ENCODE measurements at places on chromosomes 5 and 9.

DNA sequence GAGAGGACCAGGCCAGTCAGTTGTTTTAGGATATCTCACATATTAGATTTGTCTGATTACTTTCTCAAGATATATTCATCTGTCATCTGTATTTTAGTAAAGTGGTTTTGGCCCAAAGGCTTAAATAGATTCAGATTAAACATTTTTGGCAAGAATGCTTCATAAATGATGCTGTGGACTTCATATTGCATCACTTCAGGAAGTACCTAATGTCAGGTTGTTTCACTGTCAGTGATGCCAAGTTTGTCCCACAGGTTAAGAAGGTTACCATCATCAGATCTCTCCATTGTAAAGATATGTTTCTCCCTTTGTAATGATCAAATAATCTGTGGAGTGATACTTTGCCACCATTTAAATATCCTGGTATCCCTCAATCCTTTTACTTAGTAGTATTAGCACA is 37.3 kb downstream of the ERCC6L2 start:
- DNase-seq = no peak

DNA sequence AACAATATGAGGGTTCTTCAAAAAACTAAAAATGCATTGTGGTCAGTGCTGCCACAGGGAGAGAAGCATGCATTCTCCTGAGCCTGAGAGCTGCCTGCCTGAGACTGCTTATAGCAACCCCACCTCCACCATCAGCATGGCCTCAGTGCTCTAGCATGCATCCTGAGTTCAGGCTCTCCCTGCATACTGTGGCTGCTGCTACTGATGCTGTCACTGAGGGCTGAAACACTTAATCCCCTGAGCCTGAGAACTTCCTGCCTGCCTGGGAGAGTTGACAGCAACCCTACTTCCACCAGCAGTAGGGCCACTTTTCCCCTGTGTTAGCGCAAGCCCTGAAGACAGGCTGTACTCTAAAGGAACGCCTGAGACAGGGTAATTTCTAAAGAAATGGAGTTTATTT is 206.0 kb downstream of the FBXO4 start:
- DNase-seq = no peak

- DNase-seq = no peak
Measured at GRCh38 chr9:1759771-1760300, 255.3 kb upstream of the SMARCA2 start.

GRCh38 chr9:102950346-102950745 is 44.8 kb upstream of the CYLC2 start:
- no peak for DNase-seq

GRCh38 chr5:143118222-143118621 is 285.3 kb downstream of the NR3C1 start:
- no peak for DNase-seq

DNA sequence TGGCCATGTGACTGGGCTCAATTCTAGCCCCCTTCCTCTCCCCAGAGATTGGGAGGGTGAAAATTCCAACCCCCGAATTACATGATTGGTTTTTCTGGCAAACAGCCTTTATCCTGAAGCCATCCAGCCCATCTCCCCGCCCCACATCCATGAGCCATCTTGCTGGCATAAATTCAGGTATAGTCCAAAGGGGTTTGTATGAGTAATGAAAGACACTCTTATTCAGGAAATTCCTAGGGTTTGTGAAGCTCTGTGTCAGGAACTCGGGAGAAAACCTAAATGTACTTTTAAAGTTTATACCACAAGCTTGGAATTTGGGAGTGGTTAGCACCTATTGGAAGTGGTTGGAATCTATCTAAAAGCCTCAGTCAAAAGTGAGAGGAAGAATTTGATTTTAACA is 80.6 kb upstream of the SIMC1 start:
- DNase-seq = peak; percentile 85

DNA sequence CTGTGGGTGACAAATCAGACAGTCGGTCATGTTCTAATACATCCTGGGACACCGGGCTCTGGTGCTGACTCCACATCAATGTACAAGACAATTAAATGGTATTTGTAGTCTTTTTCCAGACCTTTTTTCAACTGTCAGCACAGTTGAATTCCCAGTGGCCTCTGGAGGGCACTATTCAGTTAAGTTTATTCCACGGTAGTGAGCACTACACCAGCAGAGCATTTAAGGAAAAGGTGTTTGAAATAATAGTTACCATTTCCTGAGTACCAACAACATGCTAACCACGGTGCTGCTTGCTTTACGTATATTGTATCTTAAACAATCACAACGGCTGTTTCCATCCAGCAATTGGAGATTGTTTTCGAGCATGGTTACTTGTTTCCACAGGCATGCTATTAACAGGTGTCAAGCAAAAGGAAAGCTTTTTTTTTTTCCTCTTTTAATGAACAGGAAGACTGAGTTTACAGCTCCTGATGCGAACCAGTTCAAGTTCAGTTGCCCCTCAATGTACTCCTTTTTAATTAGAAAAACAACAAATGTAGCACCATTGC is 186.7 kb downstream of the PDZD2 start:
- peak; percentile 62 for DNase-seq

DNA sequence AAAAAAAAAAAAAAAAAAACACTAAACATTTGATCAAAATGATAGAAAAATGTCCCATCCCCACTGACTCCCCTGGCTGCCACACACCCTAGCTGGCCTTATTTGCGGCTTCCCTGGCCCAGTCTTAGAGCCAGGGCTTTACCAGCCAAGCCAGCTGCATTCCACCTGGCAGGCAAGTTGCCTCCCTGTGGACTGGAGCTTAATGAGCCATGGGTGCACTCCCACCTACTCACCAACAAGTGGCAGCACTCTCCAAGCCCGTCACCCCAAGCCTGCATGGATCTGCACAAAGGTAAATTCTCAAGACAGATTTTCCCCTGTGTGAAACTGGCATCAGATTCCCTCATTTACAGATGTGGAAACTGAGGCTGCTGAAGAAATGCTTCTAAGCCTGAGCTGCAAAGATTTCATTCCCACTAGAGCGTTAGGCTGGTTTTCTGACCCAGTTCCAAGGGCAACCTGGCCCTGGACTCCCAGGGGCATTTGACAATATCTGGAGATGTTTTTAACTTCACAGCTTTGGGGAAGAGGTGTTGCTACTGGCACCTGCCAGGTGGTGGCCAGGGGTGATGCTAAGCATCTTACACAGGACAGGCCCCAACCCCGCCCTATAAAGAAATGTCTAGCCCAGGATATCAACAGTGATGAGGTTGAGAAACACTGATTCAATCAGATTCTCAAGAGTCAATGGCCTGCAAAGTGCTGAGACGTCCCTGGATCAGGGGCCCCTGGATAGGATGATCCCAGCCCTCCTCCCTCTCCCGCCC is 21.9 kb upstream of the VDAC1 start:
- peak; percentile 53 for DNase-seq

- no peak for DNase-seq
Measured at GRCh38 chr5:126509339-126509738, 85.7 kb downstream of the ALDH7A1 start.

- DNase-seq = peak; percentile 74
Measured at GRCh38 chr5:107466233-107466769, 204.4 kb downstream of the EFNA5 start.

DNA sequence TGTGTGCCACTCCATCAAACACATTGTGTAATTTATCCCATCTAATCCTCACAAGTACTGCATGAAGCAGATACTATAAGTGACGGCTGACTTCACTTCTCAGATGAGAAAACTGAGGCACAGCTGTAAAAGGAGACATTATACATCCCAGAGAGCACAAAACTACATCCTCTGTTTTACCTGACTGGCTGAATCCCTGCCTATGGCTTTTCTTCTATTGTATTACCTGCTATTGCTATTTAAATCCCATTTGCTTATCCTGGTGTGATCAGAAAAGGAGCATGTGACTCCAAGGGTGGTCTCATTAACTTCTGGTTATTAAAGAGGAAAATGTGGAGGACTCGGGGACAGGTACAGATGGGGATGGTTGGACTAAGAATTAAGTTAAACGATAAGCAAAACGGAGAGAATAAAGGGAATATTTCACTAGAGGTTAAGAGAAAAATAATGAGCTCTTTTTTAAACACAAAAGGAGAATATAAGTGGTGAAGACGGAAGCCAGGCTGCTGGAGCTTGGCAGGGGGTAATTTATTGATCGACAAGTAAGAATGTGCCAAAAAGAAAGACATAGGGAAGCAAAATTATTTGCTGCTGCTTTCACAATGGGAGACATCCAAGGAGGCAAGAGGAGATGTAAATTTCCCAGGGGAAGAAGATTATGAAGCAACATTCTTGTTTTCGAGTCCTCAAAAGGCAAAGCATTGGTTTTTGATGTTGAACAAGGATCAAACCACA is 155.7 kb upstream of the GPR151 start:
- no peak for DNase-seq

DNA sequence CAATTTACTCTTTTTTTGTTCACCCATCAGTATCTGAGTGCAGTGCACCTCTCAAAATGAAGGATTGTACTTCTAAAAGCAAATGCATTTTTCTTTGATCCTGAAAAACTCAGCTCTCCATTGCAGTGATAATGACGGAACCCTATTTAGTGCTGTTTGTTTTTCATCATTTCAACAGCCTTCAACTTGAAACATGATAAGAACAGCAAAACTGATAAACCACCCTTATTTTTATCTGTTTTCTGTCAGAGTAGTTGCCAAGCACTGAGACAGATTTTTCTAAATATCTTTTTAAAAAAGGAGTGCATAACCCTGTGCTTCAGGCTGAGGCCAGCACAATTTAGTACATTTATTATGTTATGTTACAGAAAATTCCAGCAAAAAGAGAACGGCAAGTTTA is 549.8 kb upstream of the DMAC1 start:
- no peak for DNase-seq

DNA sequence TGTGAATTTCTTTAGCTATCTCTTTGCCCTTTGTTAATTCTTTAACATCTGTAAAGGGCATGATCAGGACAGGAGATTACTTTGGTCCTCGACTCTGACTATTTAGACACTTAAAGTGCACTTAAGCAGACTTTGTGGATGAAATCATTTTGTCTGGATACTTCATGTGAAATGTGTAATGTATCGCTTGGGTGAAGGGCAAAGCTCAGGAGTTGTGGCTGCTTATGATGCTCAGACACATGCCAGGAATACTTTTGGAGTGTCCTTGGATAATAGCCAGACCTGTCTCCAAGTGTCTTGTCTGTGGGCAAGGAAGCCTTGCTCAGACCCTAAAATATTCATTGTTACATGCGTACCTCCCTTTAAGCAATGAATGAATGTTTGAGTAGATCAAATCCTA is 87.8 kb downstream of the RAI14 start:
- peak; percentile 99 for DNase-seq

DNA sequence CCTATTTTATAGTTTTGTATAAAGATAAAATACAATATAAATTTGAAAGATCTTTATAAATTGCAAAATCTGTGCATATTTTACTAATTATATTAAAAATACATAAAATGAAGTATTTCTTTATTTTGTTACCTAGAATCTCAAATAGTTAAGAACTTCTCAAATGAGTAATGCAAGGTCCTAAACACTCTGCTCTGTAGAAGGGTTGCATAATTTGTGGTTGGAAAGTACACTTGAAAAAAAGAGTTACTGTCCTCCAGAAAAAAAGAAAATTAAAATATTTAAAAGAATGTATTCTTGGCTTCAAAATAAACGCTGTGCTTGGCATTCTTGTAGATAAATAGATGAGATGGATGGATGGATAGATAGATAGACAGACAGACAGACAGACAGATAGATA is 428.8 kb upstream of the CDH6 start:
- peak; percentile 5 for DNase-seq

DNA sequence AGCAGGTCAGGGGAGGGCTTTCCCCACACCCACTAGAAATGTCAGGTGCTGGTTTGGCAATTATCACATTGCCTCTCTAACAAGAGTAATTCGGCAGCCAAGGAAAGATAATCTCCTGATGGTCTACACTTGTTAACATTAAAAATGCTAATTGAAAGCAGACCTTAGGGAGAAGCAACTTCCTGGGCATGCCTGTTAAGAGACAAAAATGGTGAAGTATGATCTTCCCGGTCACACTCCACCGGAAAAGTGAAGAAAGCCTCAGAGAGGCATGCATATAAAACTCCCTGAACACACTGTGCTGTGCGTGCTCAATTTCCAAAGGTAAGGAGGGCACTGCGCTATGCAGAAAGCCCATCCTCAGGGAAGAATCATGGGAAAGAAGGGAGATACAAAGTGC is 244.3 kb downstream of the FAM170A start:
- DNase-seq = no peak

DNA sequence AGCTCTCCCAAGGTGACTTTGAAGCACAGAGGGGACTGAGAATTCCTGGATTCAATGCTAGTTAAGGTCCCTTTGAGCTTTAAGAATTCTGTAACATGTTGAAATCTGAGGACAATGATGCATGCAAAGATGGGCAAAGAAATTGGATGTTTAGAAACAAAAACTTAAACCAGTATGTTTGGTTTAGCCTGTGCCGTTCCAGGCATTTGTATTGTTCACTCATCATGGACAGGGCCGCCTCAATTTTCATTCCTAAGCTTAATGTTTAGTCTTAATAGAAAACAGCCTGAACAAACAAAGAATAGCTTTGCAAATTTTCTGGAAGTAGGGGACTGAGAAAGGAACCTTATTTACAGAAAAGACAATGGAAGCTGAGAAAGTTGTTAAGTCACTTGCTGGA is 267.8 kb downstream of the ARHGEF28 start:
- no peak for DNase-seq

- peak; percentile 41 for DNase-seq
Measured at GRCh38 chr5:169354263-169354662, 53.3 kb upstream of the SLIT3 start.

DNA sequence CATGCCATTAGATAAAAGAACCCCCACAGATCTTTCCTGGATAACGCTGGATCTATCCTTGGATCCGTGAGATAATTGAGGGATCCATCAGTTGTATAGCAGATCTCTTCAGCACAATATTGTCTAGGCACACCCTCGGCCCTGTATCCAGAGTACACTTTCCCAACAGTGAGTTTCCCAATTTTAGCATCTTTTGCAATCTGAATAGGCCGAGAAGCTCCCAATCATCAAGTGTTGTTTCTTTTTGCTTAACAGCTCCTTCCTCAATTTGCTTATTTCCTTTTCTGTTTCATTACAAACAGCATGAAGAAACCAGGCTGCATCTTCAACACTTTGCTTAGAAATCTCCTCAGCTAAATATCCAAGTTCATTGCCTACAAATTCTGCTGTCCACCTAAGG is 4.4 kb upstream of the SPTLC1 start:
- DNase-seq = no peak

- DNase-seq = no peak
Measured at GRCh38 chr5:57033103-57033502, 81.2 kb upstream of the MIER3 start.

DNA sequence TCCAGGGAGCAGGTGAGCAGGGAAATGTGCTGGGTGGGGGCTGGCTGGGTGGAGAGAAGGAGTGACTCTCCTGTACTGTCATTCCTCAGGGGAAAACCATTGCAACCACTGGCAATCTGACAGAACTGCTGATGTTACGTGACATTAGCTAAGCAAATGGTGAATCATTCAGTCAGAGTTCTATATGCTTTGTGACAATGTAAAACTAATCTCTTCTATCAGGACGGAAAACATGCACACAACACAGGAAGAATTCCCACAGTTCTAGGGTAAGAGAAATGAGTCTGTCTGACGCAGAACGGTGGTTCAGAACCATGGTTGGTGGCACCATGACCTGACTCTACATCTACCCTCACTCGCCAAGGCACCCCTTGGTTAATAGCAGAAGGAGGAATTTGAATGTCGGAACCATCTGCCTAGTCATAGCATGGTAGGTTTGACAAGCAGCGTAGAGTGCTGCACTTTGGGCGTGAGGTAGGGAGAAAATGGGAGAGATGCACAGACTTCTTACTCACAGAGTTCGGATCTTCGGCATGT is 243.6 kb upstream of the PANK3 start:
- DNase-seq = peak; percentile 67

- peak; percentile 60 for DNase-seq
Measured at GRCh38 chr5:124654418-124654817, 92.0 kb downstream of the ZNF608 start.

All from fibroblast of skin of abdomen (primary cell).